ENCODE measurements at places on chromosomes 4 and X.

DNA sequence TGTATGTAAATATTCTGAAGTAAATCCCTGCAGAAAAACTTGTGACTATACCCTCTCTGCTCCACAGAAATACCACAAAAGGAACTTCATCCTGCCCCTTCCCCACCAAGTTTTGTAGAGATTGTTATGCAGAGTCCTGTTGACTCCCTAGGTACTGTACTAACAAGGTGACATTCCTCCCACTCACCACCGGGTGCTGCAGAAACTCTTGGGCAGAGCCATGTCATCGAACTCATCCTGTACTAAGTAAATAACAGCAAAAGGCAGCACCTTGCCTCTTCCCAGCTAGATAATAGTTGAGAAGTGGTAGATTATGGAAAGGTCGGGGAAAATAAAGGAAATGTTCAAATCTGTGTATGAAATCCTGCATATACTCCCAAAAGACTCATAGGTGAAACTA is 233.3 kb downstream of the STPG2 start:
- DNase-seq, result no peak

DNA sequence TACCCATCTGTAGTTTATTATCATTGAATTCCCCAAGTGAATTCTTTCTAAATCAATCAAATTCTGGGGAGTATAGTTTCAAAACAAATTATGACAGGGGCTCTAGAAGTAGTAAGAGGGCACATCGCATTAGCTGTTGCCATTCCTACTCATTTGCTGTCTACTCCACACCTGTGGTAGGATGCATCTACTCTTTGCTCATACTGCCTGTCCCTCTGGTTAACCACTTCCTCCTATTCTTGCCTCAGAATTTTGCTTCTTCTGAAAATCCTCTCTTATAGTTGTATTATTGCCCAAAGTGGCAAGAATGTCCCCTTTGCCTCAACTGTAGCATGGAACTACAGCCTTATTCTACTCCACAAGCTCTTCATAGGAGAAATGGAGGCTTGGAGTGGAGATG is 12.7 kb upstream of the DGKK start:
- DNase-seq, result no peak

DNA sequence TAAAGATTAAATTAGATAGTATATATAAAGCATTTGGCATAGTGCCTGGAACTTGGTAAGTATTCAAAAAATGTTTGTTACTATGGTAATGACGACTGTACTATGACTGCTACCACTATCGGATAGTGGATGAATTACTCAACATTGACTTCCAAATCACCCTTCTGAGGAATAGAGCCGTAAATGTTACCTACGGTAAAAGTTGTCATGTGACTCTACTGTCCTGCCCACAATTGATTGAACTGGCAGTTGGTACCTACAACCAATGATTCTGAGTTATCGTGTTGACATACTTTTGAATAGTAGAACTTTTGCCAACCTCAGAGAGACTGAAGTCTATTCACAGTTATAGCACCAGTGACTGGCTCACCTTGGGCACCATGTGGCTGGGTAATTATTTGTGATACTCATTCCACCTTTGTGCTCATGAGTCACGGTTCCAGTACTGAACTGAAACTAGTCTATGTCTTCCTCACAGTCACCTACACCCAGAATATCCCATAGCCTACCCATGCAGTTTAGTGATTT is 185.5 kb upstream of the PITX2 start:
- no peak for DNase-seq

- DNase-seq, result no peak
These were observed 129.4 kb upstream of the RAI2 start for GRCh38 chrX:17990532-17990931.

DNA sequence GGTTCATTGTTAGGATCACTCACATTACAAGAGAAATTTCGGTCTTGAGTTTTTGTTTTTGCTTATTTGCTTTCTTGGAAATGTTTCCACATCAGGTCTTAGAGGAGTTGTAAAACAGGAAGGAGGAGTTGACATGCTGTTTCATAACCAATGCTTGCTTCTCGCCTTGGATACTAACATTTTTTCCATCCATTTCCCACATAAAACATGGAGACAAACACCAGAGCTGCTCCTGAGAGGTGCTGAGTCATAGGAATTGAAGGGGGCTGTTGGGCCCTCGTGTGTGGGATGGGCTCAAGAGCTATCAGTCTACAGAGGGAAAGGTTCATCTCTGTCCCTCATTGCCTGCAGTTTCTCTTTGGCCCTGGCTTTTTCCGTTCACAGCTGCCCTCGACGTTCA is 29.9 kb downstream of the TBL1X start:
- no peak for DNase-seq

DNA sequence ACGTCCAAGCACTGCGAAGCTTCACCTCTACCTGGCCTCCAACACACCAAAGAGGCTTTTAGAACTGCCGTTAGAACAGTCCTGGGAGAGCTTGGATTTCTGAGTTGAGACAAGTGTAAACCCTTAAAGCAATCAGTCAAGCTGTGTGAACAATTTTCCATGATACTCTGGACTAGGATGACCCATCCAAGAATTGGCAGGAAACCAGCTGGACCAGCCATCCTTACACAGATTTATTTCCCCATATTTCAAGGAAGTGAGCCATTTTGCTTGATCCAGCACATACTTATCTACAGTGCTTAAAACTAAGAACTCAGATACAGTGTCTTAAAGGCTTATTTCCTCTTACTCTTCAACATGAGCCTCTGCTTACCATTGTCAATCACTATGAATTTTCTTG is 340.7 kb upstream of the HS3ST1 start:
- no peak for DNase-seq

DNA sequence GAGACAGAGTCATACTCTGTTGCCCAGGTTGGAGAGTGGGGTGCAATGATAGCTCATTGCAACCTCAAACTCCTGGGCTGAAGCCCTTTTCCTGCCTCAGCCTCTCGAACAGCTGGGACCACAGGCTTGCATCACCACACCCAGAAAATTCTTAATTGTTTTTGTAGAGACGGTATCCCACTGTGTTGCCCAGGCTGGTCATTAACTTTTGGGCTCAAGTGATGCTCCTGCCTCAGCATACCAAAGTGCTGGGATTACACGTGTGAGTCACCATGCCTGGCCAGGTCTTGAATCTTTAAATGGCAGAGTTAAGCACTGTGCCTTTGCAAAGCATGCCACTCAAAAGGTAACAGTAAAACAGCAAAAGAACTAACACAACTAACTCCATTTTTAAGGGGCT is 28.6 kb upstream of the BBS12 start:
- DNase-seq, result no peak

- DNase-seq, result no peak
These were observed 230.9 kb downstream of the HS3ST1 start for GRCh38 chr4:11197631-11198341.

DNA sequence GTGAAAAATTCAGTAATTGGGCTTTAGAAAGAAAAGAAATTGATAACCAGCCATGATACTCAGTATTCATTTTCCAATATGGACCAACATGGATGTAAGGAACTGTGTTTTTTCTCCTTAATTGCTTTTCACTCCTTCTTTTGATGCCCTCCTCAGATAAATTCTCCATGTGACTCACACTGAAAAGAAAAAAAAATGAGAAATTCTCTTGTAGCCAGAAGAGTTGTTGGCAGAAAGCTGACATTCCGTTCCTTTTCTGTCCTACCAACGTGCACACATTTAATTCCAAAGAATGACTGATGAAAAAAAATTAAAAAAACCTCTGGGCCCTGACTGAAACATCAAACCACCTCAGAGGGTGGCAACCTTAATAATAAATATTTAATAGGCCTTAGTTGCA is 153.1 kb downstream of the AMELX start:
- no peak for DNase-seq

DNA sequence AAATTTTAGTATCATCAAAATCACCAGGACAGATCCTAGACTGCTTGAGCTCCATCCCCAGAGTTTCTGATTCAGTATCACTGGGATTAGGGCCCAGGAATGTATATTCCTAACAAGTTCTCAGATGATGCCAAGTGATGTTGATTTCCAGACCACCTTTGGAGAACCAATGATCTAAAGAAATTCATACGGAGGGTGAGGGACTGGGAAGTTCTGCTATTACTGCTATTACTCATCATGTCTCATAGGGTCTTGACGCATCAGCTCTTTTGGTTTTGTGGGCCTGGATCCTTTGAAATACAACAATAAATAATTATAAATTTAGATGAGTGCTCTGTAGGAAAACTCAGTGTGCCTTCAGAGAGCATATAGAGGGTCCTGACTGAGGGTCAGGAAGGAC is 59.8 kb upstream of the LGI2 start:
- DNase-seq, result no peak

- peak; percentile 39 for DNase-seq
These were observed 27.4 kb upstream of the CCSER1 start for GRCh38 chr4:90099812-90100211.

GRCh38 chrX:118904218-118904617 is 70.2 kb upstream of the LONRF3 start:
- DNase-seq, result no peak

GRCh38 chr4:144347121-144347520 is 206.6 kb upstream of the GYPA start:
- DNase-seq, result no peak

GRCh38 chrX:154695911-154696675 is 42.7 kb upstream of the CTAG2 start:
- no peak for DNase-seq

DNA sequence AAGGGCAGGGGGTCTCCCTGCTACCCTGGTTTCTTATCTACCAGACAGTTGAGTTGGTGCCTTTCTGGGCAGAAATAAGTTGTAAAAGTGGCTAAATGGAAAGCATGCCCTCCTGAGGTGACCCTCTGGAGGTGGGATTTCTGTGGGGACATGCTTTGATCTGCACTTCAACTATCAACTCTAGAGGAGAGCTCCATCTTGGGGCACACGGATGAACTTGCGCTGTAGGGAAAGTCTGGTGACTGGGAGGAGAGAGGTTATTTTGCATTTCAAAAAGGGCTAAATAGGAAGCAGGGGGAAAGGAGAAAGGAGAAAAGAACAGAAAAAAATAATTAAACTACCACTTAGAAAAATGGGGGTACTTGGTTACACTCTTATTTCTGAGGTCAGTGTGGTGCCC is 12.7 kb upstream of the RHOXF2B start:
- no peak for DNase-seq

GRCh38 chr4:95289028-95289634 is 259.6 kb downstream of the UNC5C start:
- DNase-seq, result no peak

- DNase-seq, result no peak
These were observed 56.2 kb downstream of the WFS1 start for GRCh38 chr4:6325788-6326290.

DNA sequence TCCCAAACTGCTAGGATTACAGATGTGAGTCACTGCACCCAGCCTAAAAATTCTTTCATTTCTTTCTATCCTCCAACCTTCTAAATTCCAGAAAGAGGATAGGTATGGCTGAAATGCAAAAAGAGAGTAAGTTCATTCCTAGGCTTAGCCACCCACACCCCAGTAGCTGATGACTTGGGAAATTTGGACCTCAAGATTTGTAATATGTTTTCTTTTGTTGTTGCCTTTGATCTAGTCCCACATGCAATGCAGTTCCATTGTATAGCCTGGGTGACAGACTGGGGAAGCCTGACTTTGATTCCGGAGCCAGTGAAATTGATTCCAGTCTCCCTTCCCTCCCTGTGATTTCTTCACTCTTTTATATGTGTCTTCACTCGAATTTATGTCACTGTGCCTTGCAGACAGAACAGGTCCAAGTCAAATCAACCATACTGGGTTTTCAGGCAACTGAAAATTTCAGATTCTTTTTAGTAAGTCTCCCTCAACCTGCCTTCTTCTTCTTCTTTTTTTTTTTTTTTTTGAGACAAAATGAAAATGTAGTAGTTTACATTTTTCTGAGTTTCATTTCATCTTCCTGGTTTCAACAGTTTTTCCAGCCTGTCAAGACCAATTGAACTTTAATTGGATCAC is 176.2 kb upstream of the RBPJ start:
- DNase-seq, result no peak

DNA sequence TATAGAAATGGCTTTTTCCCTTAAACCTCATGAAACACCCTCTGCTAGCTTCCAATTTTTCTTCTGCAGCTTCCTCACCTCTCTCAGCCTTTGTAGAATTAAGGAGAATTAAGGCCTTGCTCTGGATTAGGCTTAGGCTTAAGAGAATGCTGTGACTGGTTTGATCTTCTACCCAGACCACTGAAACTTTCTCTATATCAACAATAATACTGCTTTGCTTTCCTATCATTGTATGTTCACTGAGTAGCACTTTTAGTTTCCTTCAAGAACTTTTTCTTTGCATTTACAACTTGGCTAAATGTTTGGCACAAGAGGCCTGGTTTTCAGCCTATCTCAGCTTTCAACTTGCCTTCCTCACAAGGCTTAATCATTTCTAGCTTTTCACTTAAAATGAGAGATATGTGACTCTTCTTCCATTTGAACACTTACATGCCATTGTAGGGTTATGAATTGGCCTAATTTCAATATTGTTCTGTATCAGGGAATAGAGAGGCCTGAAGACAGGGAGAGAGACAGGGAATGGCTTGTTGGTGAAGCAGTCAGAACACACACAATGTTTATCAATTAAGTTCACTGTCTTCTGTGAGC is 28.2 kb downstream of the TMEM154 start:
- no peak for DNase-seq

GRCh38 chr4:98232202-98232601 is 29.0 kb upstream of the RAP1GDS1 start:
- no peak for DNase-seq

GRCh38 chr4:4792466-4792865 is 67.0 kb upstream of the MSX1 start:
- no peak for DNase-seq

DNA sequence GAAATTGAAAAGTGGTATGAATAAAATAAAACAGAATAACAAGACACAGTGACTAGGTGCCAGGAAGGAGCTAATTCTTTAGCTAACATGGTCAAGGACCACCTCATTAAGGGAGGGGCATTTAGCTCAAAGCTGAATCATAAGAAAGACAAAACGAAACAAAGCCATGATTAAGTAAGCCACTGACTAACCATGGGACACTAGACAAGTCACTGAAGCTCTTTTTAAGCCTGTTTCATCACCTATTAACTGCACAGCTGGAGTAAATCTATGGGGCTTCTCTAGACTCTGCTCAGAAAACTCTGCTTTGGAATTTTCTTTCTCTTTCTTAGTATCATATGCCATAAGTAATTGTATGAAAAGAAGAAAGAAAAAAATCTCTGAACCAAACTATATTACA is 49.8 kb upstream of the C1QTNF7 start:
- DNase-seq, result no peak

GRCh38 chr4:103996064-103996463 is 276.3 kb upstream of the TACR3 start:
- DNase-seq, result no peak

- no peak for DNase-seq
These were observed 65.5 kb downstream of the PTTG2 start for GRCh38 chr4:38025665-38026064.

Measured in bone marrow (tissue), 2 donors.